ENCODE measurements at places on chromosomes 2 and 18.

DNA sequence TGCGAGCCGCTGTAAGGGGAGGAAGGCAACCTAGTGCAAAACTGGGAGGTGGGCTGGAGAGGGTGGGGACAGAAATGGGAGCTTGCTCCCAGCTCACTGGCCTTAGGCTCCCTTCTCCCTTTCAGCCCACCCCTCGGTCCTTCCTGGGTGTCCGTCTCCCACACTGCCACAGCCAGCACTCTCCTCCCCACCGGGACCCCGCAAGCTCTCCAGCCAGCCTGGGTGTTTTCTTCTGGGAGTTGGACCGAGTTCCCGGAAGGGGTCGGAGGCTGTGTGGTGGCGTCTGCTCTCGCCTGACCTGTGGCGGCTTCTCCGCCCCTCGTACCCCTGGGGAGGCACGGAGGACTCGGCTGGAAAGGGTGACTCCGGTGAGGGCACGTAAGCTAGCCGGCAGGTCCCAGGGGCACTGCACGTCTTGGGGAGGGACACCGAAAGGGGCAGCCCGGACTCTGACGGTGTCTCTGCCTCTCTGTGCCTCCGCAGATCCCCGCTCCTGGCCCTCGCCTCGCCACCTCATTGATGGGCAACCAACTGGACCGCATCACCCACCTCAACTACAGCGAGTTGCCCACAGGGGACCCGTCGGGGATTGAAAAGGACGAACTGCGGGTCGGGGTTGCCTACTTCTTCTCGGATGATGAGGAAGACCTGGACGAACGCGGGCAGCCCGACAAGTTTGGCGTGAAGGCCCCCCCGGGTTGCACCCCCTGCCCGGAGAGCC, 1.1 kb downstream of the LRATD1 start:
- no peak for DNase-seq

- DNase-seq, result no peak
Measured at GRCh38 chr2:172097557-172098131, 5.1 kb downstream of the DLX2 start.

DNA sequence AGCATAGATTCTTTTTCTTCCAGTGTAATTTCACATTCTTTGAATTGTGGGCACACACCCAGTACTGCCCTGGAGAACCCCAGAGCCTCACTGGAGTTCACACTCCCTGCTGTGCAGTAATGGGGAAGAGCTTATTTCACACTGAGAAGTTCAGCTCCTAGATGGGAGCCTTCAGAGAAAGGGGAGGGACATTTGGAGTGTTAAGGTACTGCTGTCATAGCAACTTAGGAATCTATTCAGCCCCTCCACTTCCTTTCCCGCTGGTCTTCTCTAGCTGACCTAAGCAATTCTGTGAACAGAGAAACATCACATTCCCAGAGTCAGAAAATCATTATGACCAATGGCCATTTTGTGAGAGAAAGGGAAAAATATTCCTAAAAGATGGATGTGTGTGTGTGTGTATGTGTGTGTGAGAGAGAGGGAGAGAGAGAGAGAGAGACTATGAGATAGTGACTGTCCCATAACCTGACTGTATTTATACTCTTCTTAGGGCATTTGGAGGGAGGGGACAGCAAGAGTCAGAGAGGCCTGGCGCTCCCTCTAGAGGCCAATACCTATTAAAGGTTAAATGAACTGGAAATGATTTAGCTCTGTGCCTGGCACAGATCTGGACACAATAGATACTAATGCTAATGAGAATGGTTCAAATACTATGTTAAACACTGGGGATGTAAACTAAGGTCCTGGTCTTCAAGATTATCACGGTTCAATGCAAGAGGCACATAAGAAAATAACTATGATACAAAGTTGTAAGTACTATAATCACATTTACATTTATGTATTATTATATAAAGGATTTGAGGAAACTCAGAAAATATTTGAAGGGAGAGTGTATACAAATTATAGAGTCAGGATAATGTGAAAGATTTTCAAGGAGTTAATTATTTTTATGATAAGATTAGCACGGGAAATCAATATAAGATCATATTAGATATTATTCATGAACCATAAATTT, 41.5 kb upstream of the RPE start:
- DNase-seq, result no peak

GRCh38 chr18:51897884-51898283, 442.1 kb upstream of the DCC start:
- no peak for DNase-seq

GRCh38 chr18:13382954-13383827, 164.6 kb downstream of the LDLRAD4 start:
- no peak for DNase-seq

DNA sequence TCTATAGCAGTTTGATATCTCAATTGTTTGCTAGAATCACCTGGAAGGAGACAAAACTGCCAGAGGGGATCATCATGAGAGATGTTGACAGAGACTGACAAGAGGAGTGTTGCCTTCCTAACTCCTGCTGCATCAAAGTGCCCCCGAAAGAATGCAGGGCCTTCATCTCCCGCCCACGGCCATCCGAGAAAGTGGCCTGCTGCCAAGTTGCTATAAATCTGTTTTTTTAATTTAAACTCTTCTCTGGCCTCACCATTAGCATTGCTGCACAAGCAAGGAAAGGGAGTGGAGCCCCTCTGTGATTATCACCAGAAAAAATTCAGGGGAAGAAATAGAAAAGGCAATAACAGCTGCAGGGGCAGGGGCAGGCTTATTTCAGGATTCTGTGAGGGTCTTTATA, 238.1 kb upstream of the EPHA4 start:
- DNase-seq, result no peak

DNA sequence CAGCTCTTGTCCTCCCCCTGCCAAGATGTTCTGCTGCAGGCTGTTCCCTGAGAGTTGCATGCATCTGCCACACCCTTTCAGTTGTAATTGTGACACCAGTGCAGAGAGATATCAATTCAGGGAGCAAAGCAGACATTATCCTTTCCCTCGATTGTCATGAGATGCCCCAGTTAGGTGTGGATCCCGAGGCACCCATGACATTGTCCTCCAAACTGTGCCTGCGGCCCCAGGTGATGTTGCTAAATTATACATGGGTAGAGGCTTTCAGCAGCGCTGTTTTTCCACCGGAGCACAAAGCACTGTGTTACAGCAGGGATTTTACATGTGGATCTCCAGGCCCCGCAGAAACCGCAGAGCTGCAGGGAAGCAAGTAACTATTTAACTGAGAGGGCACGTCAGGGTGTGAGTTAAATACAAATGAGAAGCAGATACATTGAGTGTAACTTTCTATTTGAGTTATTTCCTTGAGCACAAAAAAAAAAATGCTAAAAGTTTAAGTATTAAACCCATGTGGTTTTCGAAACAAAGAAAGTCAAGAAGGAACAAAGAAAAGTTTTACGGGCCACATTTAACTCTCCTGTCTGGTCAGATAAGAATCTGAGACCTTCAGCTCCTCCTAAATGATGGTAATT, 90.3 kb upstream of the BCL2L11 start:
- DNase-seq, result no peak

DNA sequence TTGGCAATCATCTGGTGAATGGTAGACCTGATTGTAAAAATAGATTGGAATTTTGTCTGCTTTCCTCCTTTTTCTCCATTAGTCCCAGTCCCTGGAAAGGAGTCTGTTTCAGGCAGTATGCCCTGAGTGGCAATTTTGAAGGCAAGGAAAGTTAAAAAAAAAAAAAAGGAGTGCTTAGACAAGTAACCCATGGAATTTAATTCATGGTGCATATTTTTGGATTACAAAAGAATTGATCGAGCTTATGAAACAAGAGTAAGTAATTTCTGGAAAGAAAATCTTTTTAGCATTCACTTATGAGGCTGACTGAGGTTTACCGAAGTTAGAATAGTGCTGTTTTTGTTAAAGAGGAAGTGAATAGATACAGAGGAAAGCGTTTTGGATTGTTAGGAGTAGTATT, 29.4 kb upstream of the TMEM178A start:
- DNase-seq, result no peak

DNA sequence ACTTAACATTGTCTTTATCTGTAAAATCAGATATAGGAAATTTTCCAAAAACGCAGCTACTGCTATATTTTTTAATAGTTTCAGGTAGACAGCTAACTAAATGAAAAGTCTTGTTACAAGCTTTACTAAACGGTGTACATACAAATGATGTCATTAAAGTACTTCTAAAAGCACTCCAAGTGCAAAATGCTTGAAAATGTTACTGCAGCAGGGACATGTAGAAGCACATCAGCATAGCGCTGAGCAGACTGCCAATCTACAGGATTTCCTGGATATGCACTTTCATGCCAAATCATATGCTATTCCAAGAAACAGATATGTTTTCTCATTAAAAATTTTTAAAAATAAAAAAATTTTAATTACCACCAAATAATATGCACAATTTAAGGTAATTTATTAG, 61.7 kb downstream of the SMAD2 start:
- DNase-seq, result no peak

- DNase-seq, result no peak
Measured at GRCh38 chr2:2275451-2275850, 55.6 kb downstream of the MYT1L start.

- DNase-seq, result no peak
Measured at GRCh38 chr2:216352653-216353270, 19.5 kb downstream of the MARCHF4 start.

DNA sequence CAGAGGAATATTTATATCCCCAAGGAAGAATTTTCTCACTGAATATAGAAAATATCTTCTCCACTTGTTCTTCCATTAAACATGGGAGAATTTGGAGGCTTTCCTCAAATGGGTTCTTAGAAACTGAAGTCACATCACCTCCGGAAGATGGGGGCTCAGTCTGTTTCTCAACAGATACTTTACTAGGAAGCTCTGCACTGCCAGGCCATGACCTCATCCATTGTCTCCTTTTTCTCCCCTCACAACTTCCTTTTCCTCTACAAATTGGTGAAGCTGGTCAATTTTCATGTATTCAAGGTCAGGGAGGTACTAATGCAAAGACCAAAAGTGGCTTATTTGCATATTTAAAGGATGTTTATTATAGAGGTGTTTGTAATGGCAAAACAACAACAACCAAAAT, 173.1 kb downstream of the RNF152 start:
- DNase-seq, result no peak

DNA sequence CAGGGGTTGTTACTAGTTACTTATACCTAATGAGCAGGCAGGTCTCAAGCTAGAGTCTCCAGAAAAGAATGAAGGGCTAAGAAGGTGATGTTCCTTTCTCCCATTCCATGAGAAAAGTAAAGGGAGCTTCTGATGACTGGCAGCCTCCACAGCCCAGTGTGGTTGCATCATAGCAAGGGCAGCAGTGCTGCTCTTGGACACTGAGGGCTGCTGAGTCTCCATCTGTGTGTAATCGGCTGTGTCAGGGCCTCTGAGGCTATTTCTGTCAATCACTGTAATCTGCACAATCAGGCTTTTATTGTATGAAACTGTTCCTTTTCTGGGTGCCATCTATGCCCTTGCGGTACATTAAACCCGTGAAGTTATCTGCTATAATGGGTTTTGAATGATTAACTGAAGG, 164.1 kb upstream of the FBXO11 start:
- no peak for DNase-seq

DNA sequence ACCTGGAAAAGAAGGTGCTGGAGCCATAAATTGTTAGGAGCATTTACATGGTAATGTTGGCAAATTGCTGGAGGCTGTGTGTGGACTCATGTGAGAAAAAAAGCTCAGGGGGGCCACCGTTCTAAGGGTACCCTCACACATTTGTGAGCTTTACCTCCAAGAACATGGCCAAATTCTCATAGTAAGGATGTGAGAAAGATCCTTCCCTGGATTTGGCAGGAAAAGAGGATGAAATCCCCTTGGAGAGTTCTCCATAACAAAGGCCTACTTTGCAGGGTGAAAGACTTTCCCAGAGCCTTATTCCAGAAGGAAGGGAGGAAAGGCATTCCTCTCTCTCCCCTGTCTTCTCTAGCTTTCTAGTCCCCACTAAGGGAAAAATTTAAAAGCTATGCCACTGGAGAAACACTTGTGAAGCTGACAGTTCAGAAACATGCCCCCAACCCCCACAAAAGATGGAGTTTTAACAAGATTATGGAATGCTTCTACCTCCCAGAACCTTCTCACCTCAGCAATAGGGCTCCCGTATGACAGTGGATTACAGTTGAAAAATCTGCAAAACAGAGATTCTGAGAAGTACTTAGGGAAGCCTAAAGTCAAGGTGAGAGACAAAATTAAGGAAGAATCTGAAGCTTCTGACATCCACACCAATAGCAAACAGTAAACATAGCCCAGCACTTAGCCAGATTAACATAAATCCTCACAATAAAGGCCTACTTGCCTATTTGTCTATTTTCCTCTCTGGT, 20.2 kb upstream of the ERMN start:
- DNase-seq, result no peak

GRCh38 chr2:59726228-59727120, 827.0 kb downstream of the BCL11A start:
- no peak for DNase-seq

DNA sequence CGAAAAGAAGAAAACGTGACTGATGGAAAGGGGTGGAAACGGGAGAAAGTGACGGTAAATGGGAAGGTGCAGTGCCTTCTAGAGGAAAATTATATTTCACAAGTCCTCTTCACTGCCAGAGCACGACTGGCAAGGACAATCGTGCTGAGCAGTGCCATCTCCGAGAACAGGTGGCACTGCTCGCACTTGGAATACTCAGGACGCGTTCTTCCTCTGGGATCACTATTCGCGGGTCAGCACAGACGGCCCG, 364 bp downstream of the STAT1 start:
- DNase-seq, result no peak

DNA sequence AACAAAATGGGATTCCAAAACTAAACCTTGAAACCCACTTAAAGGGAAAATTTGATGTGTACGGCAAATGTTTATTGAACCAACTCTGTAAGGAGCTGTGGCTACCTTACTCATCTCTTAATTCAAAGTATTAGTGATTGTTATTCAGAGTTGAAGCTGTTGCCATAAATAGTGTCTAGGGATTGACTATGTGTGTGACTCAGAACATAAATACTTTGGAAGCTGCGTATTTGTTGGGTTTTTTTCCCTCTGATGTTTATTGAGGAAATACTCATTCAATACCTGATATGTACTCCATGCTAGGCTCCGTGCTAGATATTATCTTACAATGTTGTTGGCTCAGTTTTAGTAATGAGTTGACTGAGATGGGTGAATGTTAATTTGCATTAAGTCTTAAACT, 90.4 kb downstream of the PTRHD1 start:
- DNase-seq, result no peak

- no peak for DNase-seq
Measured at GRCh38 chr2:217192366-217192765, 332.5 kb upstream of the TNP1 start.

- no peak for DNase-seq
Measured at GRCh38 chr2:59734743-59735142, 818.7 kb downstream of the BCL11A start.
